ENCODE measurements at places on chromosomes 2 and 18.
A peak's percentile ranks its signal among the peaks of the same experiment; 100 is the strongest.

- peak; percentile 74 for DNase-seq
These were observed 29.0 kb downstream of the CFAP210 start for GRCh38 chr2:169664978-169665930.

- DNase-seq, result no peak
These were observed 222.2 kb upstream of the MEIS1 start for GRCh38 chr2:66212749-66213148.

DNA sequence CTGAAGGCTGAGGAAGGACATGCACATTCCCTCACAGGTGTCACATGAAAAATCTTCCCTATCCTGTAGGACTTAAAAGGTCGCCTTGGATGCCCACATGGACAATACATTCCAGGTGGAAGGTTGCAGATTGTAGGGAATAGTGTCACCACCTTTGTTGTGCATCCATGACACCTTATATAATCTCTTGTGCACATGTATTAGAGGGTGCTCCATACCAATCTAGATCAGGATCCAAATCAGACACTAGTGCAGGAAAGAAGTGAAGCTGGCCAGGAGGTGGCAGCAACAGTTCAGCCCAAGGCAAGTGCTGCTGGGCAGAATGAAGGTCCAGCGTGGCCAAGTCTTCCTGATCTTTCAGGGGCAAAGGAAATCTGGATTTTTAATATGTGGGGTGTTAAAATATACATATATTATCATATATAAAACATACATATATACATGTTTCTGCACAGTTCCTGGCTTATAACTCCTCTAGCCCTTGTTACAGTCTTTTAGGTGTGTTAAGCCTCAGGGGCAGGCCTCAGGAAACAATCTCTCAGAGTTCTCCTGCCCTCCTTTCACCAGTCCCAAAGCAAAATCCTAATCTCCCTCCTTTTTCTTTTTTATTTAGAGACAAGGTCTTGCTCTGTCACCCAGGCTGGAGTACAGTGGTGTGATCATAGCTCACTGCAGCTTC lies 16.6 kb downstream of the NIF3L1 start:
- peak; percentile 89 for DNase-seq

- no peak for DNase-seq
These were observed 44.8 kb downstream of the REL start for GRCh38 chr2:60925994-60926740.

DNA sequence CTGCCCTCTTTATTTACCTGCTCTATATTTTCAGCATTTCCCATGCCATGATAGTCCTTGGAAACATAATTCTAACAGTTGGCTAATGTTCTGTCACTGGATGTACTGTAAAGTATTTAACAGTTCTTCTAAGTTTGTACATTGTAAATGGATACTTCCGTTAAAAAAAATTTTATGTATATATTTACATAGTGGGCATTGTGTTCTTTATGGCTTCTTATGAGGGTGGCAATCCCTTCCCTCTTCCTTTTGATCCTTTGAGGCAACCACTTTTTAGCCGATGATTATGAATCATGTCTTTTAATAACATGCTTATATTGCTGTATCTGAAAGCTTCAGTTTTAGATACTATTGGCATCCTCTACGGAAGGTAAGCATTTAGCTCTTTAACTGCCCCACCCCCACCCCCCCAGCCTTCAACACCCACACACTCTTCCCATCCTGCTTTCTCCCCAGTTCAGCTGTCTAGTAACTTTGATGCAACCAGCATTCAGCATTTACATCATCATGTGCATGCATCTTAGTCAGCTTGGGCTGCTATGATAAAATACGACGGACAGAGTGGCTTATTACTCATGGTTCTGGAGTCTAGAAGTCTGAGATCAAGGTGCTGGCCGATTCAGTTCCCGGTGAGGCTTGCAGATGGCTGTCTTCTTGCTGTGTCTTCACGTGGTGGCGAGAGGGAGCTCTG lies 21.0 kb upstream of the EDAR start:
- DNase-seq, result no peak

GRCh38 chr18:41870817-41871216 lies 84.2 kb upstream of the PIK3C3 start:
- DNase-seq, result no peak

- no peak for DNase-seq
These were observed 121.7 kb downstream of the KLHL29 start for GRCh38 chr2:23506531-23507266.

Measured in erythroblast (primary cell).